ENCODE measurements at places on chromosomes 13 and 19. TPM values are rescaled to one million over a fixed set of nuclear protein-coding genes. Genes with fewer than 3 reads are reported as not detected.

DNA sequence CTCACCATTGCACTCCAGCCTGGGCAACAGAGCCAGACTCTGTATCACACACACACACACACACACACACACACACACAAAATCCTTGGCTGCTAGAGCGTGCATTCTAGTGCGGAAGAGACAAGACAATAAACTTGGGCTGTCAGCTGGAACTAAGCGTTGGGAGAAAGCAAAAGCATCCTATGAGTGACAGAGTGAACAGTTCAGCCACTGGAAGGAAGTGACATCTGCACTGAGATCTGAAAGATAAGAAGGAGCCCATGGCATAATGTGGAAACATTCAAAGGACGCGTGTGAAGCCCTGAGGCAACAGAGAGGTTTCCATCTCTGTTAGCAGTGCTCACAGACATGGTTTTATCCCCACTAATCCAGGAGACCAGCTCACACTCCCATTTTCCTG is 3.5 kb upstream of the SLC1A5 start:
- H3K36me3 ChIP-seq: peaks cover 7% of the 10 kb centered on the region
- H3K4me3 ChIP-seq: no peak overlapping the region
- no peaks in the 10 kb centered on the region for H3K27me3 ChIP-seq
- peaks cover 21% of the 10 kb centered on the region for H3K4me1 ChIP-seq
- DNase-seq: peak; percentile 47
- peak overlapping the region; percentile 57 for H3K27ac ChIP-seq

DNA sequence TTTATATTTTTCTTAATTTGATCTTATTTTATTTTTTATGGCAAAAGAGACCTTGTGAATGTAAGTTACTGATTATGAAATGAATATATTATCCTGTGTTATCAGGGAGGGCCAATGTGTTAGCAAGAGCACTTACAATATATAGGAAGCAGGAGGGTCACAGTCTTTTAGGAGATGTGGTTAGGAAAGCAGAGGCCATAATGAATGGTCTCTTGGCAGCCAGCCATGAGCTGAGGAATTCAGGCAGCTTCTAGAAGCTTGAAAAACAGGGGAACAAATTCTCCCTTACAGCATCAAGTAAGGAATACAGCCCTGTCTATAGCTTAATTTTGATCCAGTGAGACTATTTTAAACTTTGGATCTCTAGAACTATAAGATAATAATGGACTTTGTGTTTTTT is 2374.6 kb downstream of the PCDH9 start:
- H3K4me3 ChIP-seq: no peak overlapping the region
- H3K27ac ChIP-seq: no peak overlapping the region
- DNase-seq: no peak

GRCh38 chr19:11560404-11561051 is 1.5 kb upstream of the ELOF1 start:
- no peaks in the 10 kb centered on the region for H3K27me3 ChIP-seq
- H3K4me3 ChIP-seq: peak overlapping the region; percentile 91
- H3K36me3 ChIP-seq: peaks cover 9% of the 10 kb centered on the region
- DNase-seq: peak; percentile 80

DNA sequence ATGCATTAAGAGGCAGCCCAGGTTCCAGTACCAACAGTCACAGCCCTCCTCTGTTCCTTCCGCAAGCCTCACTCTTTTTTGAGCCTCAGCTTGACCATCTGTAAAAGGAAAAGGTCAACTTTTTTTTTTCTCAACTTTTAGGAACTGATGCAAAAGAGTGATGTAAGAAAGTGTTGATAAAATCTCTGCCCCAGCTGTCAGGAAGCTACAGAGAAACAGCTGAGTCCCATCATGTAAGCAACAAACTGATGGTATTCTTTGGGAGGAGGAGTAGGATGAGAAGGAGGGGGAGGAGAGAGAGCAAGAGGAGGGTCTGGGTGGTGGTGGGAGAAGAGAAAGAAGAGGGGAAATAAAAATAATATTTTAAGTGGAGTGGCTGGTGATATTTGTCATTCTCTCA is 233.9 kb upstream of the TSHZ3 start:
- H3K36me3 ChIP-seq: no peaks in the 10 kb centered on the region
- H3K27me3 ChIP-seq: peaks cover 6% of the 10 kb centered on the region
- H3K27ac ChIP-seq: no peak overlapping the region
- H3K4me3 ChIP-seq: no peak overlapping the region
- no peaks in the 10 kb centered on the region for H3K4me1 ChIP-seq

DNA sequence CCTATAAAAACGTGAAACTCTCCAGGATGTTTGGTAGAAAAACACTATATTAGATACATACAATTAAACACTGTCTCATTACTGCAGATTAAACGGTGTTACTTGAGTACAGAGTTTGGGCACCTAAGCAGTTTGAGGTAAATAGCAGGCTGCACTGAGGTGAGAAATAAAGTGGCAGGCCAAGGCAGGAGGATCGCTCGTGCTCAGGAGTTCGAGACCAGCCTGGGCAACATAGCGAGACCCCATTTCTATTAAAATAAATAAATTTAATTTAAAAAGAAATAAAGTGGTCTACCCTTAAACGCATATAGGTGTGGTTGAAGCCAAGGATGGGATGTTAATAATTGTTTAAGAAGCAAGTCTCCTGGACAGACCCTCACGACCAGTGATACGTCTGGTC is 1.2 kb downstream of the PSPC1 start:
- peak overlapping the region; percentile 82 for H3K4me3 ChIP-seq
- no peaks in the 10 kb centered on the region for H3K27me3 ChIP-seq
- peaks cover 19% of the 10 kb centered on the region for H3K36me3 ChIP-seq
- H3K27ac ChIP-seq: peak overlapping the region; percentile 97
- peak; percentile 19 for DNase-seq
- H3K4me1 ChIP-seq: peaks cover 5% of the 10 kb centered on the region

DNA sequence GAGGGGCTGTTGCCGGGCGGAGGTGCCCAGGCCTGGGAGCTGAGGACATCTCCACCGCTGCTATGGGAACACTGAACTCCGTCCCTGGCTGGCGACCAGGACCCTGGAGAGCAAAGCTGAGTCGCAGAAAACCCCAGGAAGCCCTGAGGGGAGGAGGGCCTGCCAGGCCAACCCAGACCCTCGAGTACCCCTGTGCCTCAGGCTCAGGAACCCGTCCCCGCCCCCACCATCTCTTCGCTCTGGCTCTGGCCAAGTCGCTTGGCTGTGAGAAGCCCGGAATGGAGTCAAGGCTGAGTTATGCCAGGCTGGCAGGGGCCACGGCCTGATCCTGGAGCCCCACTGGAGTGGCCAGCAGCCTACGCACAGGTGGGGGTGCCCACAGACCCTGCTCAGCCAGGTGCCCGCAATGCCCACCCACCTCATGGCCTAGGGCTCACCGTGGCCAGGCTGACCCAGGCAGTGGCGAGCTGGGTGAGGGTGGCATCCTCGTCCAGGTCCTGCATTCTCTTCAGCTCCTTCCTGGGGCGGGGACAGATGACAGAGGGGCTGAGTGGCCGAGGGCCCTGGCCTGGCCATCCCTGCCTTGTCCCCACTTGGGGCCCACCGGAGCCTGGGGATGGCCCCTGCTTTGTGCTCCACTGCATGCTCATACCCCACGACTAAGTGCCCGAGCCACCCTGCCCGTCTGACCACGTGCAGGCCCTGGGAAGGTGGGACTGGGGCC is 8.5 kb upstream of the CERS1 start:
- H3K36me3 ChIP-seq: peaks cover 20% of the 10 kb centered on the region
- H3K27me3 ChIP-seq: no peaks in the 10 kb centered on the region
- H3K4me3 ChIP-seq: no peak overlapping the region
- H3K27ac ChIP-seq: no peak overlapping the region
- no peaks in the 10 kb centered on the region for H3K4me1 ChIP-seq

F10 gene
- not detected for total RNA-seq

- no peak for DNase-seq
- H3K4me3 ChIP-seq: no peak overlapping the region
- H3K4me1 ChIP-seq: no peaks in the 10 kb centered on the region
Measured at GRCh38 chr19:28148554-28148953, 1064.4 kb downstream of the UQCRFS1 start.

GRCh38 chr13:110610955-110611595 is 4.3 kb upstream of the NAXD start:
- no peak overlapping the region for H3K4me3 ChIP-seq
- peaks cover 10% of the 10 kb centered on the region for H3K4me1 ChIP-seq
- DNase-seq: peak; percentile 38

DNA sequence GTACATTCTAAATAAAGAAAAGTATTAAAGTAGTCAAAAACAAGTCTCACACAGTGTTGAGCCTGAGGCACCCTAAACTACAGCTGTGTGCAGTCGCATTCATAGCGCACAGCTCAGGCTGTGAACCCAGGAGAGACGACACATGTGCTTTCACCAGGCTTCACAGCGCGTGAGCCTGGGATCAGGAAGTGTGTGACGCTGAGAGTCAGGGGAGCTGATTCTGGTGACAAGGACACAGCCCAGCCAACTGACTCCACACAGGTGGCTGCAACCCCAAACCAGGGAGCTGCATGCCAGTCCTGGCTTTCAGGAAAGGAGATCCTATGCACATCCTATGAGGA is 41.6 kb downstream of the COL4A1 start:
- no peaks in the 10 kb centered on the region for H3K4me1 ChIP-seq
- H3K36me3 ChIP-seq: no peaks in the 10 kb centered on the region
- no peak for DNase-seq
- peaks cover 19% of the 10 kb centered on the region for H3K27me3 ChIP-seq

Measured in activated CD8-positive, alpha-beta T cell treated with anti-CD3 and anti-CD28 coated beads for 36 hours (primary cell).